ENCODE measurements at places on chromosomes 11 and 22.

- DNase-seq = no peak
Measured at GRCh38 chr22:46038516-46039430, 61.8 kb upstream of the WNT7B start.

DNA sequence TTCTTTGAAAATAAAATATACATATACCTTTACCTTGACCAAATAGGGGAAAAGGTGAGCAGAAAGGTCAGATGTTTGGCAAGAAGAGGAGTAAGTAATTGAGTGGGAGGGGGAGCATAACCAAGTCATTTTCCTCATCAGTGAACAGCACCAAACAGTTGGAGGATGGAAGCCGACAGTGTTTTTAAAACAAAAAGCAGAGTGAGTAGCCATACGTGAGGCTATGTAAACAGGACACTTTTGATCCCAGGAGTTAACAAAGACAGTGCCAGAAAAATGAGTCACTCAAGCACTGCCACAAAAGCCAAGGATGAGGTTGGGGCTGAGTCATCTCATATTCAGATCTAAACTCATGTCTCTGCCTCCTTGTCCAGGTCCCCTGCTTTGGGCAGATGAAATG, 734.7 kb downstream of the KCNA4 start:
- no peak for DNase-seq

DNA sequence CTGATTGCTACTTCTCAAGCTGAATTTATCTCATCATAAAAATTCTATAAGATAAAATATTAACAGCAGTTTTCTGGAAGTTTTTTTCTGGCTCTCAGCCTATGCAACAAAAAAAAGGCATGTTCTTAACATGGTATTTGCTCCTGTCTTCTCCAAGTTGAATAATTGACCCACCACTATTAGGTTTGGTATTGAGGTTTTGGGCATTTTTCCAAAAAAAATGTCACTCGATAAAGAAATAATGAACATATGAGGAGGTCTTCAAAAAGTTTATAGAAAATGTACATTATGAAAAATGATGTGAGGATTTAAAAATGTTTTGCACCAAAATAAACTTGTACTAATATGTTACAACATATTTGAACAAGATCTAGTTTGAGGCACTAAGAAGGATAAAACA, 808.6 kb upstream of the RAG2 start:
- DNase-seq = no peak

DNA sequence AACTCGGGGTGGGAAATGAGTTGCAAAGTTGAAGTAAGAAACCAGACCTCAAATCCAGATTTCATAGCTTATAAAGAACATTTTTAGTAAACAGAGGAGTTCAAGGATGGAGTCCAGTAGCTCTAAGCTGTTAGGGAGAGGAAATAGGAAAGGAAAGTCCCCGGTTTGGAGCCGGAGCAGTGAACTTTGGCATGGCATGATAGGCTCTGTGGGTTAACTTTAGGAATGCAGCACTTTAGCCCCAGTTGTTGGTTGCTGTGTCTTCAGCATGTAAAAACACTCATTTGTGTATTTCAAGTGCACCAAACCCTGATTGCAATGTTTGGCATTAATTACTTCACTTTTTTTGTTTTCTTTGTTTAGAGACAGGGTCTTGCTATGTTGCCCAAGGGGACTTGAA, 8.6 kb upstream of the PIK3IP1 start:
- no peak for DNase-seq

GRCh38 chr11:89361734-89362133, 129.4 kb downstream of the NOX4 start:
- no peak for DNase-seq

DNA sequence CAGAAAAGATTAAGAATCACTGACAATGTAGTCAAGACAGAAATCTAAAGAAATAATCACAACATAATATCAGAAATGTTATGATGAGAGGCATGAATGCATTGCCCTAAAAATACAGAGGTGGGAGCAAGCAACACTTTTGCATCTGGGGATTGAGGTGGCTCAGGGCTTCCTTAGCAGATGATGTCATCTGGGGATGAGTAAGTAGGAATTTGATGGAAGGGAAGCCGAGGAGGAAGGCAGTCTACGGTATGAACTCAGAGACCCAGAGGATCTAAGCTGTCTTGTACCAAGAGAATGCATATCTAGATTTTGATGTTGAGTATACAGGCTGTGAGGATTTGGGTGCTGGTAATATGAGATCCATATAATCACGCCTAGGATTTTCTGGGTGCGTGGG, 193.0 kb upstream of the SNX19 start:
- no peak for DNase-seq

DNA sequence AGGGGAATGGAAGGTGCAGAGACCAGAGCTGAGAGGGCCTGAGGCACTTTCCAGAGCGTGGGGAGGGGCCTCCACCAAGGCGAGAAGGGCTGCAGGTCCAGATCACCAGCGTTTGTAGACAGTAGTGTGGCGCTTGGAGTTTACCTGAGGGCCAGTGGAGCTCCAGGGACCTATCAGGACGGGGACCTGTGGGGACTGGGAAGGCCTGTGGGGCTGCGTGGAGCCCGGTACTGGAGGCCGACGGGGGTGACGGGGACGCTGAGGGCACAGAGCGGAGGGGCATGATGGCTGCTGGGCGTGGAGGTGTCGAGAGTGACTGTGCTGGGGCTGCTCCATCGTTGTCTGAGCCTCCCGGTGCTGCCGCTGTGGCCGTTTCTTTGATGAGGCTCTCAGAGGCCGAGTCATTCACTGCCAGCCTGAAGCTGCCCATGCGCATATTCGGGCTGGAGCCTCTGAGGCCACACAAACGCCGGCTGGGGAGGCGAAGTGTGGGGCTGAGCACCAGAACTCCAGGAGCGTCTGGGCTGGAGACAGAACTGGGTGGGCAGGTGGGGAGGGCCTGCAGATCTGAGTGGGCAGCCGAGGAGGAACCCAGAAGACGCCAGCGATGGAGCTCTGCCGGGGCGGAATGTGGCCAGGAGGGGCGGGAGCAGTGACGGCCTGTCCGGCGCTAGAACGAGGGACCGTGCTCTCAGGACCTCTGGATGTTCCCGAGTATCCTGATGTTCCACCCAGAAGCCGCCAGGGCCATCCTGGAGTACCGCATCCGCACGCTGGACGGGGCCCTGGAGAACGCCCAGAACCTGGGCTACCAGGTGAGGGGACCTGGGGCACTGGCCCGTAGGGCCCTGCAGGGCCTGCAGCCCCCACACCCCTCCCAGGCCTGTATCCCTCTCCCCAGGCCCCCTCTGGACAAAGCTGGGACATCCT, 2.6 kb downstream of the PGGHG start:
- DNase-seq = no peak

DNA sequence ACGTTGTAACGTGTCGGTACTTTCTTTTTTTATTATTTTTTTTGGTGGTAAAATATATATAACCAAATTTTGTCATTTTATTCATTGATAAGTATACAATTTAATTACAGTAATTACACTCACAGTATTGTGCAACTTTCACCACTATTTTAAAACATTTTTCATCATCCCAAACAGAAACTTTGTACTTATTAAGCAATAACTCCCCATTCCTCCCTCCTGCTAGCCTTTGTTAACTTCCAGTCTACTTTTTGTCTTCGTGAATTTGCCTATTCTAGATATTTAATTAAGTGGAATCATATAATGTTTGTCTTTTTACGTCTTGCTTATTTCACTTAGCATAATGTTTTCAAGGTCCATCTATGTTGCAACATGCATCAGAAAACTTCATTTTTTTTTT, 58.5 kb downstream of the STIM1 start:
- no peak for DNase-seq

GRCh38 chr11:93033093-93033492, 63.6 kb downstream of the MTNR1B start:
- no peak for DNase-seq

- no peak for DNase-seq
Measured at GRCh38 chr22:29641700-29642330, 38.4 kb downstream of the NF2 start.

DNA sequence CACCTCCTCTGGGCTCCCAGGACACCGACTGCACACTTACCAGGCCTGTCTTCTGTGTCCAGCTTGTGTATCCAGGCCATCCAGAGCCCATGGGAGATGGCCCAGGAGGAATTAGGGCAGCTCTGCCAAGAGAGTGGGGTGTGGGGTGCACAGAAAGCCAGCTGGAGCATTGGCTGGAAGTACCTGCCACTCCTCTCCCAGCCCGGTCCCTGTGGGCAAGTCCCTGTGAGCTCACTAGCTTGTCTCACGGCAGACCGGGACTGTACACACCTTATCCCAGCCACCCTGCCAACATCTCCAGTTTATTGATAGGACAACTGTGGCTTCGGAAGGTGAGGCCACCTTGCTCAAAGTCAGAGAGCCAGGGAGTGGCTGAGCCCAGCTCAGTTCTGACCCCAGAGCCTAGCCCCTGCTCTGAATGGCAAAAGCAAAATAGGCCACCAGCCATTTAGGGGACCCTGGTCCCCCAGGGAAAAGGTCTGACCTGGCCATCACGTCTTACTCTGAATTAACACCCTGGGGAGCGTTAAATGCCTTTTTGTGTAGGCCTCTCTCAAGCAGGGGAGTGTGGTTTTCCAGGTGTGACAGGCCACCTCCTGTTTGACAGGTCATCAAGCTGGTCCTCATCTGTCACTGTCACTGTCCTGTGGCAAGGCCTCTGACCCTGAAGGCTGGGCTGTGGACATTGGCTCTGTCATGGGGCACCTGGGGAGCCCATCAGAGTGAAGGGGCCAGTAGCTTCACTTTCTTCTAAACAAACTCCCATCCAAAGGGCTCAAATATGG, 15.1 kb downstream of the UQCR10 start:
- DNase-seq = no peak

DNA sequence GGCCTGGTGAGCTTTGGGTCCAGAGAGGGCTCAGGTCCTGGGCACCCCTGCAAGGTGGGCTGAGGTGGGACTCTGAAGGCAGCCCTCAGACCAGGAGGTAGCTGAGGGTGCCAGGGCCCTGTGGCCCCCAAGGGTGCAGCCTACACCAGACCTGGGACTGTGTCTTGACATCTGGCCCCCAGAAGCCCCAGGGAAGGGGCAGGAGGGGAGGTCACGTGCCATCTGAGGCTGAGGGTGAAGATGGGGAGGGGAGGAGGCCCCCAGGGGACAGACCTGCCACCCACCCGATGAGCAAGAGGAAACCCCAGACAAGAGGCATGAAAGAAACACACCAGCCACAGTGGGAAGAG, 520.2 kb downstream of the BRD1 start:
- DNase-seq = no peak

DNA sequence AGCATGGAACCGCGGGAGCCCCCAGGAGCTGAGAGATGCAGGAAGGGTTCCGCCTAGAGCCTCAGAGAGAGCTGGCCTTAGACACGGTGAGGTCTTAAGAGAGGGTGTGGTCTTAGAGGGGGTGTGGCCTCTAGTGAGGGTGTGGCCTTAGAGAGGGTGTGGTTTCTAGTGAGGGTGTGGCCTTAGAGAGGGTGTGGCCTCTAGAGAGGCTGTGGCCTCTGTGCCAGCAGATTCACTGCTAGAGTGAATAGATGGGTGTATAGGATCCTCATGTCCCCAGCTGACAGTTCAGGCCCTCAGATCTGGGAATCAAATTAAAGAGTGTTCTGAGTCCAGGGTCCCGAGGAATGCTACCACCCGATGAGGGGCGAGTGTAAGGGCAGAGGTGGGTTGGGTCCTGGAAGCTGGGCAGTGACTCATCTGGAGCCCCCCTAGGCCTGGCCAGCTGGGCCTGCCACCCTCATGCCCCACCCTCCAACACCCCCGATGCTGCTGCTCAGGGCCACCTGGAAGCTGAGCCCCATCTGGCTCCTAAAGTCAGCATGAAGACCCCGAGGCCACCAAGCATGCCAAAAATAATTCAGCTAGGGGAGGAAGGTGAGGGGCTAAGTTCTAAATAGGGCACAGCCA, 49.5 kb downstream of the IGF2 start:
- no peak for DNase-seq

GRCh38 chr22:31586137-31586920, 75.7 kb downstream of the PISD start:
- DNase-seq = no peak

GRCh38 chr11:47267876-47268275, 2.1 kb upstream of the MADD start:
- no peak for DNase-seq

GRCh38 chr11:86873573-86874083, 73.3 kb downstream of the PRSS23 start:
- no peak for DNase-seq

DNA sequence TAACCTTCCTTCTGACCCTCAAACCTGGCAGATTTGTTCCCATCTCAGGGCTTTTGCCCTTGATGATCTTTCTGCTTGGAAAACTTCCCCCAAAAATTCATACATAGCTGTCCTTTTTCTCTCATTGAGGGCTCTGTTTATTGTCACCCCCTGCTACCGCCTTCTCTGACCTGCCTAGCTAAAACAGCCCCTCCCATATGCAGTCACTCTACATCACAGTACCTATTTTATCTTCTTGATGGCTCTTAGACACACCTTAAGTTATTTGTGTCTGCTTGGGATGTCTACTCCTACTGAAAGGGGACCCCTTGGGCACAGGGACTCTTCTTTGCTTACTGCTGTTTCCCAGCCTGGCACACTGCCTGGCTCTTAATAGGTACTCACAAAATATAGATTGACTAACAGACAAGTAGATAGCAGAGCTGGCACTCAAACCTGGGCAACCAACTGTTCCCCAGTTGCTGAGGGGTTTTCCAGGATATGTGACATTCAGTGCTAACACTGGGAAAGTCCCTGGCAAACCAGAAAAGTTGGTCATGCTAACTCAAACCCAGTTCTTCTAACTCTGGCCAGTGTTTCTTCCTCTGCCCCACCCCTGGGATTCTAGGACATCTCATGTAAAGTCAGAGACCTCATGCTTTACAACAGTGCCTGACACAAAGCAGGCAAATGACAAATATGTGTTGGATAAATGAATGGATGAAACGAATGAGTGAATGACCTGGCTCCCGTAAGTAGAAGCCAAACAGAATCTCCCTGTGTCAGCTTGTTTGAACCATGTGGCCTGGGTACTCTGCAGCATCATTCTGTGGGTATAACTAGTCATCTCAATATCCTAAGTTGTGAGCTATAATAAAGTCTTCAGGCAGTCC, 19.8 kb upstream of the FJX1 start:
- no peak for DNase-seq

GRCh38 chr11:70312401-70313357, 42.2 kb downstream of the PPFIA1 start:
- no peak for DNase-seq

DNA sequence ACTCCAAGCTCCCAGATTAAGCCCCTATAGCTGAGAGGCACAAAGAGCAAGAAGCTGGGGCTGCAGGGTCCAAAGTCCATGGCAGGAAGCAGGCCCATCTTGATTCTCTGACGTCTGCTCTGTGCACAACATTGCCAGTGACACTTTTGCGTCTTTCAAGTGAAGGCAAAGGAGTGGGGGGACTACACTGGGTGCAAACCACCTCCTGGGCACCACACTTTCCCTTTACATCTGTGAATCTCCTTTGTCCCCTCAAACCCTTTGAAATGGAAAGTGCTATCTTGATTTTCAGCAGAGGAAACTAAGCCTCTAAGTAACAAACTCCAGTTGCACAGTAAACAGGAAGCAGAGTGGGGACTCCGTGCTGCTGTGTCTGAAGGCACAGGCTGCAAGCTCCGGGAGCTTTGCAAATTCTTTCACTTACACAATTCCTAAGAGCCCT, 428.0 kb downstream of the LARGE1 start:
- no peak for DNase-seq
